ENCODE measurements at places on chromosomes 1 and 21.

DNA sequence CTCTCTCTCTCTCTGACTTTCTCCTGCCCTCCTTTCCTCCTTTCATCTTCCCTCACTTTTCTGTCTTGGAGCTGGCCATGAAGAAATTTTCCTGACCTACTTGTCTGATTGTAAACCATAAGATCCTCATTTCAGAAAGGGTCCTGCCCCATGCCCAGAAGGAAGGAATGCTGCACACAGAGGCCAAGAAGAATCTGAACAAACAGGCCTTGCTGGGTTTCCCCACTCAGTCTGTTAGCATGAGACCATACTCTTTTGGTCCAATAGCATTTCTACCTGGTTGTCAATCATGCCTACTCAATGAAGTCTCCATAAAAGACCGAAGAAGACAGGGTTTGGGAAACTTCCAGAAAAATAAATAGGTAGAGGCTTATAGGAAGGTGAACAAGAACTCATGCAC is 128.7 kb downstream of the MAB21L3 start:
- no peak for DNase-seq

DNA sequence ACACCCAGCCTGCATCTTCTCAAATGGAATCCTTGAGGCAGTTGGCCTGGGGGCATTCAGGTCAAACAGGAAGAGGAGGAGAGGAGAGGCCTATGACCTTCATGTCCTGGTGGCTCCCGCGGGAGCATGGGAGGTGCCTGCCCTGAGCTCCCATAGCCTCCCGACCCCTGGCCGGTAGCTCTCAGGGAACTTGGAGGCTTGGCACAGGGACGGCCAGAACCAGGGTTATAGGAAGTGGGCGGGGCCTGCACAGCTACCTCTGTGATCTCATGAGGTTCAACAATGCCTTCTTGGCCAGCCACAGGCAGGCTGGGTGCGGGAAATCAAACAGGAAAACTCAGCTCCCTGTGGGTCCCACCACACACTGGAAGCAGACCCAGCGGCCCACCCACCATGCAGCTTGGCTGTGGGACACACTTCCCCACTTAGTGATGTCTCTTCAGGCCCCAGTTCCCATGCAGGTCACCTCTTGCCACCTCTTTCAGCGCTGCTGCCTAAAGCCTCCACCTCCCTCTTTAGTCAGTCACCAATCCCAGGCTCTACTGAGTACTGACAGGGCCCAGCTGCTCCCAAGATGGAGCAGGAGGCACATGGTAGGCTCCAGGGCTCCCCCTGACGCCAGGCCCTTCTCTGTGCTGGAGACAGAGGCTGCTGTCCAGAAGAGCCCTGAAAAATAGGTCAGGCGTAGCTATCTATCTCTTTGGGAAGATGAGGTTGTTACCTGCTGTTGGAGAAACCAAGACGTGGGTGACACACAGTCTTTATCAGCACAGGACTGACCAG is at the start of gene SLFNL1:
Gene SLFNL1, minus strand, starts transcription at position 200 of the 783 bp plus-strand sequence. CDS start 1,065 bp downstream, outside the sequence.
- DNase-seq = no peak

DNA sequence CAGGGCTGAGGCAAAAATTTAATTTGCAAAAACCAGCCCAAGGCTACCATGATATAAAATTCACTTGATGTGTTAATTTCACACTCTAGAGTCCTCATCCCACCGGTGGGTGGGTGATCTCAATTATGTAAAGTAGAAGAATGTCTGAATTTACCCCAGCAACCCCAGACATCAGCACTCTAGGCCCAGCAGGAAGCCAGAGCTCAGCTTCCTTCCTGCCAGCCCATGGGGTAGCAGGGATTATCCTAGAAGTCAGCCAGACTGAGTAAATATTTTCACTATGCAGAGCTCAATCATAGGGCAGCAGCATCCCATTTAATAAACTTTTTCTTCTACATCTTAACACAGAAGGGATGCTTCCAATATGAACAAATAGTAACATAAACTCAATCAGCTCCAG is 71.0 kb downstream of the SIPA1L2 start:
- DNase-seq = no peak

- DNase-seq = no peak
Observed at GRCh38 chr1:87130438-87130837, 198.2 kb upstream of the LMO4 start.

DNA sequence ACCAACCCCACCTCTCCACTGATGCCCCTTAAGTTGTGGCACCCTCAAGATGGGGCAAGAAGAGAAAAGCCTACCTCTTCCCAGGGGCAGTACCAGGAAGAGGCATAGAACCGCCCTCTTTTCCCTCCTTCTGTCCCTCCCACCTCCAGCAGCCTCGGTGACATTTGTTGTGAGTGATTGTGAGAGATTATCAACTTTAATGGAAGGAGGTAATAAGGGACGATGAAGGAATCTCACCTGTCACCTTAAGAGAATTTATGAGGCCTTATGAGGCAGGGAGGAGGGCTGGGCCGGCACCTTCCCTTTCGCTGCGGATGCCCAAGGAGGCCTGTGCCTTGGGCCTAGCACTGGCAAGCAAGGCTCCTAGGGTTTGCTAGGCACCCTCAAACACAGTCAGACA is 1.4 kb upstream of the ADGRB2 start:
- no peak for DNase-seq

GRCh38 chr1:29043274-29043965 is 80.3 kb downstream of the TMEM200B start:
- DNase-seq = no peak

DNA sequence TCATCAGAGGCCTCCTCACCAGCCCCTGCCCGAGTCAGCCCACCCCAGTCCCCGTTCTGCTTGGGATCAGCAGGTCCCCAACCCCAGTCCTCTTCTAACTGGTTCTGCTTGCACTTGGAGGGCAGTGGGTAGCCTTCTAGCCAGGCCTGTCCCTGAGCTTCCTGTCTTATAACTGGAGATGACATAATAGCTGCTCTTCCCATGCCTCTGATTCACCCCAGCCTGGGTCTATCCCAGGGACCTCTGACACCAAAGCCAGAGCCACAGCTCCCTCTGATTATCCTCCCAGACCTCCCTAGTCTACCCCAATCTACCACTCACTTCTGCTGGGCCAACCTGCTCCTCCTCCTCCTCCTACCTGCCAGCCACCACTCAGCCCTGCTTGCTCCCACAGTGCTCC is 31.4 kb downstream of the IQGAP3 start:
- DNase-seq = no peak

DNA sequence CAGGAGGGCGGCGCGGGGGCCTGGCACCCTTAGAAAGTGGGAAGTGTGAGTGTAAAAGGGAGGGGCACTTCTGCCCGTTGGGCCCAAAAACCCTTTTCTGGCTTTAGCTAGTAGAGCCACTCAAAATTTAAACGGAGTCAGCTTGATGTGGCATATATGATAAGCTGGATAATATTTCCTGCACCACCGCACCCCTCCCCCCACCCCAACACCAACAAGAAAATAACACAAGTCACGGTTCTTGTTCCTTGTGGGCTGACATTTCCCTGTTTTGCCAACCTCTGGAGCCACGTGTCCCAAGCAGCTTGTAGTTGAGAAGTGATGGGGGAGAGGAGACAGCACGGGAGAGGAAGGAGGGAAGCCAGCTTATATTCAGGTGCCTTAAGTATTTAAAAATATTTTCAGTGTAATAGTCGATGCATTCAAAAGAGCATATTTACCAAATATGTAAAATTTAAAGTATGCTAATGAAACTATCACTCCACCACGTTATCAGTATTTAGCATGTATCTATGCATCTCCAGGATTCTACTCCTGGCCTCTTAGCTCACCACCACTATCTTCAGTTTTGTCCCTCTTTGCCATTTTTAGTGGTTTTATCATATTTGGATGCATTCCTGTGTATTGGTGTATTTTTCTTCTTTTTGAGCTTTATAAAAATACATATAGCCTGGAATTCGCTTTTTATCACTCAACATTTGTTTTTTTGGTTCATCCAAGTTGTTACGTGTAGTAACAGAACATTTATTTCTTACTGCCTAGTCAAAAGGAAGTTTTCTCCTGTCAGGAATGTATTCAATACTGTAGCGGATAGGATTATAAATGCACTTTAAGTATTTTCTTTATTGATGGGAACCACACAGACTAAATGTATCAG is 773 bp upstream of the DDX59 start:
- peak; percentile 41 for DNase-seq

GRCh38 chr1:227885648-227886502 is 61.9 kb downstream of the WNT9A start:
- no peak for DNase-seq

DNA sequence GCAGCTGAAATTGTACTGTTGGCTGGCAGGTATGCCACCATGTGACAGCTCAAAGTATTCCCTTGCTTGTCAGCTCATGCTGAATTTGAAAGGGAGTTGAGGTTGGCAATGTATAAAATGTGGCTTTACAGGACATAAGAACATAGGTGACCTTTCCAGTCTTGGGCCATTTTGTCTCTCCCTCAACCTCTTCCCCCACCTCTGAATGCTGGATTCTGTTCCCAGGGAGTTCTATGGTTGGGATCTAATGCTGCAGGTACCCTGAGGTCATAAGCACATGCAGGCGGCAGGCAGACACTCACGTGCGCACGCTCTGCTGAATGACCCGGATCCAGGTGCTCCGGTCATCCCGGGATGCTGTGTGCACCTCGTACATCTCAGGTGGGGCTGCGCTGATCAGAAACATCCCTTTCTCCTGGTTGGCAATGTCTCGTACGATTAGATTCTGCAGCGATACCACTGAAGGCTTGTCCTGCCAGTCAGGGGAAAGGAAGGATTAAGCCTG is 16.0 kb downstream of the RXFP4 start:
- DNase-seq = no peak

DNA sequence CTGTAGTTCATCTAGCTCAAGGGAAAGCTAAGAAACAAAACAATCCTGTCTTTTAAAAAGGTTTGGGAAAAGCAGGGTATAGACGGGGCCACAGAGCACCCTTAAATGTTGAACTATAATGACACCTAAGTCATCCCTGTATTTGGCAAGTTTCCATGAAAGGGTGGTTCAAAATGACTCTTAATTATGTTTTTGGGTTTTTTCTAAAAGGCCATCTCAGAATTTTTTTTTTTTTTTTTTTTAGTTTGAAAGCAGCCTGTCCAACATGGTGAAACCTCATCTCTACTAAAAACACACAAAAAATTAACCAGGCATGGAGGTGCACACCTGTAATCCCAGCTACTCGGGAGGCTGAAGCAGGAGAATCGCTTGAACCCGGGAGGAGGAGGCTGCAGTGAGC is 22.2 kb downstream of the TOMM20 start:
- no peak for DNase-seq

GRCh38 chr1:164610538-164611222 is 51.7 kb downstream of the PBX1 start:
- DNase-seq = no peak

GRCh38 chr1:224406216-224406615 is 28.4 kb downstream of the WDR26 start:
- DNase-seq = no peak

- no peak for DNase-seq
Observed at GRCh38 chr1:100567062-100567461, 29.1 kb downstream of the GPR88 start.

DNA sequence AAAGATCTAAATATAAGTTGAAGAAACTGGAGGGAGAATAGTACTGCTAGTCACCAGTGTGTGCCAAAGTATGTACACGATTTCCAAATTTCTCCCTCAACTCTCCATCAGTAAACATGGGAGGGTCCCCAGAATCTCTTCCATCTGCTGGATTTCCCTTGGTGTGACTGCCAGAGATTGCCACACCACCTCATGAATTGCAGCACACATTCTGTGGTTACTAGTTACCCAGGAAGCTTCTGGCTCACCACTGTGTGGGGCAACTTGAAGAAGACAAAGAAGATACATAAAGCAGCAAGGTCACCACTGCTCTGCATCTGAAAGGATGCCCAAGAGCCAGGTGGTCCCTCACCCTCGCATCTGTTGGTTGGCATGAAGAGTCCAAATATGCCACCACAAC is 191.7 kb upstream of the ESRRG start:
- no peak for DNase-seq

DNA sequence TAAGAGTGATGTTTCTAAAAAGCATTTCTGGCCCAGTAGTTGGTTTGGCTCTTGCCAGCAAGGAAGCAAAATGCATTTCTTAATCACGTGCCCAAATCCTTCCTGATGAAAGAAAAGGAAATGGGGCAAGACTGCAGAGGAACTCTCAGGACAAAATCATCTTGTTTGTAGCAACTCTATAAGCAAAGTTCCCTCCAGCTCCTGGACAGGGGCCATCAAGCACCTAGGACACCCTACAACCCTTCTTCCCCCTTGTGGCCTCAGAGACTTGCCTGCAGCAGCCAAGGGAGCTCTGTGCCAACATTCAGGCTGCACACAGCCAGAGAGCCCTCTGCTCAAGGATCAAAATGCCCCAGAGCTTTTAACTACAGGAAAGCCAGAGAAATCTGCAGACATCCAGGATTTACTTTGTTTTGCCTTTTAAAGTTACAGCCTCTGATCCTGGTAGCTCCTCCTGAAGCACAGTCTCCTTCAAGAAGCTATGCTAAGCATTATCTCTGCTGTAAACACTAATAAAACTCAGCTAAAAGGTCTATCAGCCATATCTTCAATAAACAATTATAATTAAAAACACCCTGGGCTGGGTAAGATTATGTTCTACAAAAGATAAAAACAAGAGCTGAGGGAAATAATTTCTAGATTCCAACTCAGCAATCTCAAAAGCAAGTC is 105.0 kb downstream of the KIAA0319L start:
- DNase-seq = no peak

DNA sequence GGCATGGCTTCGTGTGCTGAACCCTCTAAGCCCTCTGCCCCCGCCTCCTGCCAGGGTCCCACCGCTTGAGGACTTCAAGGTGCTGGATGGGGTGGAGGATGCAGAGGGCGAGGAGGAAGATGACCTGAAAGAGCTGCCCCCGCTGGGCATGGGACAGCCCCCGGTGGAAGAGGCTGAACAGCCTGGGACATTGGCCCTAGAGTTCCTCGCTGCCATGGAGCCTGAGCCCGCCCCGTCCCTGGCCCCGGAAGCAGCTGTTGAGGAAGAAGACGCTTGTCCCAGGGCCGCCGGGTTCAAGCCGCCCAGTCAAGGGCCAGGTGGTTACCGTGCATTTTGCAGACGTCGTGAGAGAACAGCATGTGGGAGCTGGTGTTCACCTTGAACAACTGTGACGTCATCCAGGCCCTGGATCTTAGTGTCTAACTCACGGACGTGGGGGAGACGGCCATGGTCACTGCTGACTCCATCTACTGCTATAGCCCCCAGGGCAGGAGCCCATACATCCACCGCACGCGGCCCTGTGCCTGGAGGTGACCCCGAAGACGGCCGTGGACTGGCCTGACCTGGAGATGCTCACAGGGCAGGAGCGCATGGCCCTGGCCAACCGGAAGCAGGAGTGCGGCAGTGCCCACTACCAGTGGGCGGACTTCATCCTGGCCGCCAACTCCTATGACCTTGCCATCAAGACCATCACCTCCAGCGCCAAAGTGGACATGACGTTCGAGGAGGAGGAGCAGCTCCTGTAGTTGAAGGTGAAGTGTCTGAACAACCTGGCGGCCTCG is 90.1 kb downstream of the PPP1R12B start:
- no peak for DNase-seq

GRCh38 chr1:44677201-44677766 is 2.8 kb downstream of the ARMH1 start:
- no peak for DNase-seq

DNA sequence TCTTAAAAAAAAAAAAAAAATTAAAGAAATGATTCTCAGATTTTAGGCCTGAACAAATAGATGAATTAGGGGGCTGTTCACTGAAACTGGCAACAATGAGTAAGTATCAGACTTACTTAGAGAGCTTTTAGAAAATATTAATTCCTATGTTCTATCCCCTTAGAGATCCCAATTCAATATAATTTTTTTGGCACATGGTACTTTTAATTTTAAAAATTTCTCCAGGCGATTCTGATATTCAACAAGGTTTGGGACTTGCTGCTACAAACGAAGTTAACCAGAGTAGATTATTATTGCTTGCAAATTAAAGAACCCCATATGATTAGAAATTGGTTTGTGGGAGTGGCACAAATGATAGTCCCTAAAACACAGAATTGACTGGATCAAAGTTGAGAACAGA is 11.4 kb downstream of the SCMH1 start:
- DNase-seq = no peak

Measured in nucleus accumbens (tissue), 56 donors.